Bladder microvascular endothelial cell (primary cell): ENCODE measurements at places on chromosomes 4 and X. TPM values are rescaled to one million over a fixed set of nuclear protein-coding genes. Genes with fewer than 3 reads are reported as not detected.

Gene ASB5
- total RNA-seq: not detected in 2 replicates

Gene INTU
- 1.3 and 5.5 TPM in 2 replicates for total RNA-seq

Gene TEX13B
- not detected in 2 replicates for total RNA-seq

Gene PARM1
- total RNA-seq: under 0.01 and 0.06 TPM in 2 replicates

Gene PPM1K
- total RNA-seq: 7.3 and 9.4 TPM in 2 replicates
